Activated CD4-positive, alpha-beta T cell treated with anti-CD3 and anti-CD28 coated beads, Interleukin-2, Interleukin-4, amounts not matched to agents 100 ng/mL and 50 ng/mL, durations not matched to agents 16 hours and 8 hours (primary cell): ENCODE measurements at places on chromosomes 12 and 14.

GRCh38 chr14:96081224-96081623, 42.1 kb downstream of the C14orf132 start:
- no peak for DNase-seq

- no peak for DNase-seq
Measured at GRCh38 chr12:1911598-1912575, 6.6 kb downstream of the CACNA2D4 start.

DNA sequence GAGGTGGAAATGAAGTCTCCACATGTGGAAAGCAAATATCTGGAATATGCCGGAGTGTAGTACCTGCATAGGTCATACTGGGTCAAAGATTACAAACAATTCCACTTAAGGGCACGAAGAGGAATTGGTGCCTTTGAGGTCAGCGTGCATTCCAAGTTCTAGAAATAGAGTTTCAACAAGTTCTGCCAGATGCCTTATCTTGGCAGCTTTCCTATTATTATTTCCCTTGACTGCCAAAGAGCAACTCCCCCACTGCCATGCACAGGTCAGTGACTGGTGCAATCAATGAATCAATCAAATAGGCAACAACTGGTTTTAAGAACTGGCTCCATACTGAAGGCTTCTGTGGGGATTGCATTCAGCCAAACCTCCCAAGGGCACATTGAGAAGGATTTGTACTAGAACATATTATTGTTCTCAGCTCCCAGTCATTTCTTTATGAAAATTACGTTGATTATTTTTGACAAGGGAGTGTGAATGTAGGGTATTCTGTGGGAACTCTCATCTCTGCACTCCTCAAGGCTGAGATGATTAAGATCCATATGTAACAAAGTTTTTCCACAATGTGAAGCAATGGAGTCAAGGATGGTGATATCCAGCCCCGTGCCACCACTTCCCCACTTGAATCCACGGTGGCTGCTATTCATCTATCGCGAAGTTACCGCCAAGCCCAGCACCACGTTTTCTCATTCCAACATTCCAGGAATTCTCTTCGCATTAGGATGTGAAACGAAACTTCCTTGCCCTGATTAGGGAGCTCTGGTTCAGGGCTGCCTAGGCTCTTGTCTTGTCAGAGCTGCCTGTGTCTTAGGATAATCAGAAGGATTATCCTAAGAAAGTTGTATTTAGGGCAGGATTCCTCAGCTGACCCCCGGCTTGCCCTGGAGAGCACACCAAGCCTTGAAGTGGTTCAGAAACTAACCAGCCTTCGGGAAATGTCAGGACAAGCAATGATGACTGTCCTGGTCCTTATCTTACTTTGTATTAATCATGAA, 115.1 kb upstream of the PCED1B start:
- no peak for DNase-seq

- no peak for DNase-seq
Measured at GRCh38 chr12:15819644-15820437, 30.7 kb upstream of the EPS8 start.

- DNase-seq = no peak
Measured at GRCh38 chr14:78048120-78048519, 122.1 kb upstream of the NRXN3 start.

- DNase-seq = no peak
Measured at GRCh38 chr14:72644758-72645489, 249.0 kb downstream of the DPF3 start.

DNA sequence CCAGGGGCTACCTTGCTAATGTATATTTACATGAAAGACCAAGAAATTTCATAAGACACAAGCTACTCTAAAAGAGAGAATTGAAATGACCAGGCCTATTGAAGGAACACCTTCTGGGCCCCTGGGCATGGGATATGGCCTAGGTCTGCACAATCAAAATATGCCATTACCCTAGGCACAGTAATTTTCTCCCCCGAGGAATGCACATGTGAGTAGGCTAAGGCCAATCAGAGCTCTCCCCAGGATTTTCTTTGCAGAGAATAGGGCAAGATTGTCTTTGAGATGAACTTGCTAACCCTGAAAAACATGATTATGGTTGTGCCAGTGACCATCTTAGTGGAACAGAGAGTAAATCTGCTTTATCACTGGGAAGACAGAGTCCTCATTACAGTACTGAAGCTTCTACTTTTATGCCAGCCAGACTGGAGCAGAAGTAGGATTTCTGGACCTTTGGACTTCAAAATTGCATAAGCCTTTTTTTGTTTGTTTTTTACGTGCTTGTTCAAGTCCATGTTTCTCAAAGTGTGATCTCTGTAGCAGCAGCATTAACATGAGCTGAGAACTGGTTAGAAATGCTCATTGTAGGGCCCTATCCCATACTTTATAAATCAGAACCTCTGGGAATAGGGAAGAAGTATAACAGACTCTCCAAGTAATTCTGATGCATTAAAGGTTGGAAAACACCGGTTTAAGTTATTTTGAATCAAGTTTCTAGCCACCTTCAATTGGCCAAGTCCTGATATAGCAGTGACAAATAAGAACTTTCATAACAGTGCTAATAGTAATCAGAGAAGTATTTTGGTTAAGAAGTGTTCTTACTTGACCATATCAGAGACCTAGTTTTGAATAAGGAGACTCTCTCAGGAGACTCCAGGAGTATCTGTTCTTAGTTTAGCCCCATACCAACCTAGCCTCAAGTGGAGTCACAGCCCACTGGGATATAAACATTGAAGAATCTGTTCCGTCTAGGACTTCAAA, 112.9 kb downstream of the LMO3 start:
- no peak for DNase-seq

GRCh38 chr14:105647784-105648608, 121.6 kb downstream of the TMEM121 start:
- DNase-seq = no peak

GRCh38 chr14:102389246-102389645, 26.5 kb downstream of the TECPR2 start:
- DNase-seq = no peak

- no peak for DNase-seq
Measured at GRCh38 chr12:114407842-114408411, 2.0 kb upstream of the TBX5 start.

GRCh38 chr12:112839386-112839972, 47.9 kb downstream of the RPH3A start:
- DNase-seq = no peak

GRCh38 chr12:62106547-62107185, 153.5 kb upstream of the USP15 start:
- no peak for DNase-seq

- no peak for DNase-seq
Measured at GRCh38 chr14:53964249-53964648, 7.6 kb upstream of the BMP4 start.

GRCh38 chr12:49583366-49584094, 15.6 kb upstream of the MCRS1 start:
- no peak for DNase-seq

GRCh38 chr12:74541074-74541473, 3.4 kb downstream of the ATXN7L3B start:
- no peak for DNase-seq

DNA sequence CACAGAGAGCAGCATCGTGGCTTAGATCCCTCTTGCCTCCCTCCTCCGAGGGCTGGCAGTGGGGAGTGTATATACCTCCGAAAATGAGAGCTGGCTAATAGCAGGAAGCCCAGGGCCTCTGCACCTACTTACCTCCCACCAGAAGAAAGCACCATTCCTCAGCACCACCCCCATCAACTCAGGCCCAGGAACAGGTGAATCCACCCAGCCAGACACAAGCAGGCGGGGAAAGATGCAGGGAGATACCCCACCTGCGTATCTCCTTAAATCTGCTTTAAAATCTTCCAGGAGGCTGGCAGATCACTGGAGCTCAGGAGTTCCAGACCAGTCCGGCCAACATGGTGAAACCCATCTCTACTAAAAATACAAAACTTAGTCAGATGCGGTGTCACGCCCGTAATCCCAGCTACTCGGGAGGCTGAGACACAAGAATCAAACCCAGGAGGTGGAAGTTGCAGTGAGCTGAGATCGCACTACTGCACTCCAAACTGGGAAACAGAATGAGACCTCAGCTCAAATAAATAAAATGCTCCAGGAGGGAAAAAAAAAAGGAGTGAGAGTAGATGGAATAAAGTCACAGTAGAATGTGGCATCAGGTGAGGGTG, 93.5 kb downstream of the SINHCAF start:
- DNase-seq = no peak

- DNase-seq = peak; percentile 77
Measured at GRCh38 chr14:92680781-92681650, 67.4 kb downstream of the LGMN start.

DNA sequence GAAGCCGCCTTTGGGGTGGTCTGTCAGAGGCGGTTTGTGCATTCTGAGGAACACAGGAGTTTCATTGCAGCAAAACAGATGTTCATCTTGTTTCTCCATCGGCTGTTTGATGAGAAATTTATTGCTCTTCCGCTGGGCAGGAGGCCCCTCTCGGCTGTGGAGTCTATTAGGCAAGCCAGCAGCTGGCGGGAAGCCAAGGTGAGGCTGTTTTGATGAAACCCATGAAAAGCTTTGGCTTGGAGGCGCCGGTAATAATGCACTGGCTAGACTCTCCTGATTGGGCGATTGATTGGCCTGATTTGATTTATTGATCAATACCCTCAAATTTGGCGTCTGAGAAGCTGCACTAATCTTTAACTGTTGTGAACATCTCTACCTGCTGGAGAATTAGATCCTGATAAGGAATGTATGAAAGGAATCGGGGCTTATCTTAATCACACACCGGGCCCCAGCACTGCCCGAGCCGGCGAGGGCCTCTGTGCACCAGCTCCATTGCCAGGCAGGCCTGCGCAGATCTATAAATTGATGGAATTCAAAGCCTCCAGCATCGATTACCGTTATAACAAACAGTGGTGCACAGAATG, 187.7 kb downstream of the PHETA1 start:
- no peak for DNase-seq

- no peak for DNase-seq
Measured at GRCh38 chr12:39157696-39158342, 252.4 kb upstream of the CPNE8 start.

DNA sequence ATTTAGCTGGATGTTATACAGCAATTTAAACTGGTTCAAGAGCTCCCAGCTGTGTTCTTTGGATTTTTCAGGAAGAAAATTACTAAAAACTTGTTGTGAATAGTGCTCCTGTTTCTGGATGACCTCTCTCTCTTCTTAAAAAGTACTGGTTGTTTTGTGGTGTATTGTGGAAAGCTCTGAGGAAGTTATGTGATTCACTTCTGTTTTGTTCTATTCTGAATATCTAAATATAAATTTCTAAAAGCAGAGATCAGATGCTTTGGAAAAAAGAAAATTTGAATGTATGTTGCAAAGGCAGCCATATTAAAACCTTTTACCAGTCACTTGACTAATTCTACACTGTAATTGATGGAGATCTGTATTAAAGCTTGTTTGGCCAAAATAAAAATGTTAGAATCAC, 3.4 kb upstream of the C3AR1 start:
- DNase-seq = no peak

DNA sequence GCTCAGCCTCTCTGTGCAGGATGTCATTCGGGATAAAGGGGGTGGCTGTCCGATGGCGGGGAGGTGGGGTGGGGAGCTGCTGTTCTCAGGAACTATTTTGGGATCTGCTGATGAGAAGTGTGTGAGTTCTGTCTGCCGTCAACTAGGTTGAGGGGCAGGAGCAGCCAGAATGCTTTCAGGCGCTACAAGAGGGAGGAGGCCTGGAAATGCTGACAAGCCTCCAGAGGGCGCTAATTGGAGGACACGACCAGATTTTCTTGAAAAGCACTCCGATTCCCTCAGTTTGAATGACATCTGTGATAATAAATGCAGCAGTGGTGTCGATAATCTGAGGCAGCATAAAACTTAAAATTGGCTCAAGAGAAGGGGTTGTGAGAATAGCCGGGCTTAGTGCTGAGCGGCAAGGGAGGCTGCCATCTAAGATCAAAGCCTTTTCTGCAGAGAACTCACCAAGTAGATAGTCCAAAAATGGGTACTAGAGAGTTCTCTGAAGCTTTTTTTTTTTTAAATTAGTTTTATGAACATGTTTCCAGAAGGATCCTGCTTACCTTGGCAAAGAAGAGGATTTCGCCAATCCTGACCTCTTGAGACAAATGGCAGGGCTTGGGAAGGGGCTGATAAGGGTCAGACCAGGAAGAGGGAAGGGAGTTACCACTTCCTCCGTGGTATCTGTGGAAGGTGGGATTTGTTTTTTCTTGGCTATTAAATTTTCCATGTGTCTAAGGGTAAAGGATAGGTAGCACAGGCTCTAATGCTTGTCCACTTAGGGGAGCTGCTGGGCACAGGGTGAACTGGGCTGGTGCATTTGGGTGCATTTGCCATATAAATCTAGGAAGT, 94.4 kb downstream of the CRACR2A start:
- peak; percentile 15 for DNase-seq

DNA sequence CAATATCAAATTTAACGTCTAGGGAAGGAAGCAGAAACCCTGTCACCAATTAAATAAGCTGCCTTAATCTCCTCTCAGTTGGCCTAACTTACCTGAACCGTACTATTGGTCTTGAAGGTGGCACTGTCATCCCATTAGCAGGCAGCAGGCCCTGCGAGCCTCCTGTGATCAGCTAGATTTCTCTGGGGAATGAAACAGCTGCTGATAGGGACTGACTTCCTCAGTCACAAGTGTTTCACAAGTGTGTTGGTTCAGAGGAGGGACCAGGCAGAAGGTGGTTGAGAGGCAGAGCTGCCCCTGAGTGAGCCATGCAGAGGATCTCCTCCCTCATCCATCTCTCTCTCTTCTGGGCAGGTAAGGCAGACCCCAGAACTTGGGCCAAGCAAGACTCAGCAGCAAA, 166.8 kb downstream of the DAD1 start:
- DNase-seq = no peak

- DNase-seq = no peak
Measured at GRCh38 chr14:64943556-64943955, 1.0 kb upstream of the GPX2 start.

- no peak for DNase-seq
Measured at GRCh38 chr12:52155048-52155868, 36.6 kb downstream of the KRT80 start.

DNA sequence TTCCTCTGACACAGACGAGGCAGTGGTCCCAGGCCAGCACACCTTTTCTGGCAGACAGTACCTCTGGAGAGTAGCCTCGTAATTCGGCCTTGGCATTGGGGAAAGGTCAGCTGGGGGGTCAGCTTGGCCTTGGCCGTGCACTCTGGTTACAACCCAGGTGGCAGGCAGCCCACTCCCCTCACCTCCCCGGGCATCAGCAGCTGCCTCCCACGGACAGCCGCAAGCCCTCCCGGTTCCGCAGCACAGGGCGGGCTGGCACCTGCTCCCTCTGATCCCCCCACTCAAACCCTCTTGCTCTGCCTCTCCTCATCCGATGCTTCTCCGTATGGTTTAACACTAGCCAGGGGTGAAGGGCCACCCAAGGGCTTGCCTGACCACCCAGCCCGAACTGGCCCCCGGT, 50.6 kb downstream of the TEAD4 start:
- no peak for DNase-seq

- DNase-seq = no peak
Measured at GRCh38 chr12:57892232-57892972, 45.9 kb upstream of the CTDSP2 start.

- DNase-seq = no peak
Measured at GRCh38 chr14:31465111-31465510, 7.8 kb upstream of the DTD2 start.

GRCh38 chr12:122980183-122981035, at the start of gene ARL6IP4:
Gene ARL6IP4, plus strand, starts transcription at chr12:122980681. Its CDS starts 459 bp downstream, at chr12:122981140.
- DNase-seq = peak; percentile 62

GRCh38 chr12:124607681-124608425, 40.4 kb upstream of the NCOR2 start:
- no peak for DNase-seq
